NCI-H146 (cell line): ENCODE measurements at places on chromosomes 11 and 22.

GRCh38 chr11:92129811-92130210, 94.8 kb upstream of the FAT3 start:
- DNase-seq, result no peak

GRCh38 chr22:37335806-37336199, 53.5 kb downstream of the CYTH4 start:
- DNase-seq, result no peak

DNA sequence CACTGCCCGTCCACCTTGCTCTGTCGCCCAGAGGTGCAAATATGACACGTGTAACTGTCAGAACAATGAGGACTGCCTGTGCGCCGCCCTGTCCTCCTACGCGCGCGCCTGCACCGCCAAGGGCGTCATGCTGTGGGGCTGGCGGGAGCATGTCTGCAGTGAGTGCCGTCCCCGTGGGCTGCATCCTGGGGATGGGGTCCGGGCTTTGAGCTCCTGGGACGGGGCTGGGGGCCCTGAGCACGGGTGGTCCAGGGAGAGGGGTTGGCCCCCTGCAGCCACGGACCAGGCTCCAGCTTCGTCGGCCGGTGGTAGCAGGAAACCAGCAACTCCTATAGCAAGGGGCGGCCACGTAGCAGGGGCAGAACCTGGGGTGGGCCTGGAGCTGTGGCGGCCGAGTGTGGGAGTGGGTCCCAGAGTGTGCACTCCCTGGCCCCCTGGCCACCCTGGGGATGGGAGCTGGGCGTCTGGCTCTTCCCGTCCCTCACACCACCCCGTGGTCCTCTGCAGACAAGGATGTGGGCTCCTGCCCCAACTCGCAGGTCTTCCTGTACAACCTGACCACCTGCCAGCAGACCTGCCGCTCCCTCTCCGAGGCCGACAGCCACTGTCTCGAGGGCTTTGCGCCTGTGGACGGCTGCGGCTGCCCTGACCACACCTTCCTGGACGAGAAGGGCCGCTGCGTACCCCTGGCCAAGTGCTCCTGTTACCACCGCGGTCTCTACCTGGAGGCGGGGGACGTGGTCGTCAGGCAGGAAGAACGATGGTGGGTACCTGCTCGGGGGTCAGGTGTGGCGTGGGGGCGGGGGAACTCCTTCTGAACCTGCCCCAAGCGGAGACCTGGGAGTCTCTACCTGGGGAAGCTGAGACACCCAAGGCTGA, 10.1 kb downstream of the MUC2 start:
- peak; percentile 24 for DNase-seq

DNA sequence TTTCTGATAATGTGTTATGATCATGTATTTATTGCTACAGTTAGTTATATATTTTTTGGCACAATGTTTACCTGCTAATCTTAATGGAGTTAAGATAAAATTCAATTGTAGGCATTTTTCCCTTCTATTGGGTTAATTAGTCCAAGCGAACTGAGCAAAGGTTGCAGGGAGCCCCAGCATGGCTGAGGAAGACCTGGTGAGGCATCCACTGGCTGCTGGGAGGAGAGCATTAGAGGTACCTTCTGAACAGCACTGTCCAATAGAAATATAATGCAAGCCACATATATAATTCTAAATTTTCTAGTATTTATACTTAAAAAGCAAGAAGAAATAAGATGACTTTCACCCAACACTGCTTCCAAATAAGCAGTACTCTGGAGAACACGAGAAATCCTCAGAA, 689 bp upstream of the TMEM126A start:
- peak; percentile 22 for DNase-seq

GRCh38 chr22:33850724-33851123, 69.6 kb downstream of the LARGE1 start:
- peak; percentile 44 for DNase-seq

- no peak for DNase-seq
Observed at GRCh38 chr11:79205786-79206185, 235.0 kb downstream of the TENM4 start.

GRCh38 chr22:49767355-49768062, 60.2 kb downstream of the BRD1 start:
- peak; percentile 5 for DNase-seq

DNA sequence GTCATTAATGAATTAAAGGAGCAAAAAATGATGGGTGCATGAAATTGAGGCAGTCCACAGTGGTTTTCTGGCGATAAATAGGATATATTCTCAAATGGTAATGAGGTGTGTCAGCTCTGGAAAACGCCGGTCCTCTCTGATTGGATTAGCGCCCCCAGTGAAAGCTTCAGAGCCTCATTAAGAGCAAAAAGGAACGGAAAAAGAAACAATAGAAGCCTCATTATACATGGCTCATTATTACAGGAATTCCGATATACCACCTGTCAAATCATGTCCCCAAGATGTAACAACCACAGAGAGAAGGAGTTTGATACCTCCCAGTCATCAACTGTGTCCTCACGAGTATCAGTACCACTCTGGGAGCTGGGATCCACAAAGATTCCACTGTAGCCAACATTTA, 175.7 kb upstream of the PITPNB start:
- no peak for DNase-seq
